ENCODE measurements at places on chromosomes 7 and 10.

DNA sequence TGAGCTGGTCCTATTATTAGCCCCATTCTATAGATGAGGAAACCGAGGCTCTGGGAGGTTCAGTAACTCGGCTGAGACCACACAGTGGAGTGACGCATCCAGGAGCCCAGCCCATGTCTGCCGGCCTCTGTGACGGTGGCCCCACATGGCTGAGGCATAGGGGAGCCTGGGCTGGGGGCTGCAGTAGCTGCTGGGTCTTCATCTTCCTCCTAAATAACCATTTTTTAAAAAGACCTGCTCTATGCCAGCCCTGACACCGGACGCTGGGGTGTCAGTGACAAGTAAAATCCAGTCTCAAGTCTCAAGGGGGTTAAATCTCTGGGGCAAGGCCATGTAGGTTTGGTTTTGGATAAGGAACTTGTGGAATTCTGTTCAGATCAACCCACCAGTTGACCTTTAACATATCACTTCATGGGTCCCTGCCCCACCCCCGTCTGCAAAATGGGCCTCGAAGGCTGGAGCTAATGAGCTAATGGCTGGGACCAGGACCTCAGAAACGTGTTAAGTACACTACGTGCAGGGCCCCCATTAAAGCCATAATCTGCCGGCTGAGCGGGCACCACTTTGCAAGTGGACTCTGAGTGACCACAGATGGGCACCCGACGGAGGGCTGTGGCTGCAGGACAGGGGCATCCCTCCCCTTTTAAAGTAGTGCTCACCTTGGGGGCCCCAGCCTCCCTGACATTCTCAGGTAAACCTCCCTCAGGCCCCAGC, 136.5 kb upstream of the UNC5B start:
- DNase-seq: no peak

- DNase-seq: no peak
Observed at GRCh38 chr7:20019757-20020432, 197.3 kb downstream of the MACC1 start.

DNA sequence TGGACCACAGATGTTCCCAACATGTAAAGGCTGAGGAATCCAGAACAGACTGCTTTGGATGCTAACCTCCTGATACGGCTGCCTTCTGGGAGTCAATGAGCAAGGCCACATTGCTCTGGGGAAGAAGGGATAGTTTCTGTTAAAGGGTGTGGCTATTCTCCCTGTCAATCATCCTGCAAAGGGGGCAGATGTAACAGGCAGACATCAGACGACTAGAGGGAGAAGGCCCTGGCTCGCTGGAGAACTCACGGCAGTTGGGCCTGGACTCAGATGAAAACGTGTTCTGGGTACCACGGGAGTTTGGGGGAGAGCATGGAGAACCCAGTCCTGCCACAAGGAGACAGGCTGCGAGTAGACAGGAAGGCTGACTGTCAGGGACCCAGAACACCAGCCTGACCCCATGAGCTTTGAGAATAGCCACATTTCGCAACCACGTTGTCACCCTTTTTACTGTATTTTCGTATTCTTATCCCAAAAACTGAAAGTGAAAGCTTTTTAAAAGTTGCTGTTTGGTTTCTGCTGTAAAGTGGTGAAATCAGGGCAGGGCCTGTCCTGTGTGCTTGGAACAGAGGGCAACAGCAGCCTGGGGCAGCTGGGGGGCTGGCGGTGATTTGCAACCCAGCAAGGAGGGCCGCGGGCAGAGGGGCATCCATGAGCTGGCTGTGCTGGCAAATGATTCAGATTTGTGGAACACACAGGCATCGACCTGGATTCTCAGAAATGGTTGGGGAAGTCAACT, 95.3 kb downstream of the MYOF start:
- no peak for DNase-seq

GRCh38 chr10:86942441-86943315, 14.7 kb downstream of the MMRN2 start:
- DNase-seq: no peak

GRCh38 chr10:98028168-98028770, 2.2 kb downstream of the CRTAC1 start:
- DNase-seq: peak; percentile 24

DNA sequence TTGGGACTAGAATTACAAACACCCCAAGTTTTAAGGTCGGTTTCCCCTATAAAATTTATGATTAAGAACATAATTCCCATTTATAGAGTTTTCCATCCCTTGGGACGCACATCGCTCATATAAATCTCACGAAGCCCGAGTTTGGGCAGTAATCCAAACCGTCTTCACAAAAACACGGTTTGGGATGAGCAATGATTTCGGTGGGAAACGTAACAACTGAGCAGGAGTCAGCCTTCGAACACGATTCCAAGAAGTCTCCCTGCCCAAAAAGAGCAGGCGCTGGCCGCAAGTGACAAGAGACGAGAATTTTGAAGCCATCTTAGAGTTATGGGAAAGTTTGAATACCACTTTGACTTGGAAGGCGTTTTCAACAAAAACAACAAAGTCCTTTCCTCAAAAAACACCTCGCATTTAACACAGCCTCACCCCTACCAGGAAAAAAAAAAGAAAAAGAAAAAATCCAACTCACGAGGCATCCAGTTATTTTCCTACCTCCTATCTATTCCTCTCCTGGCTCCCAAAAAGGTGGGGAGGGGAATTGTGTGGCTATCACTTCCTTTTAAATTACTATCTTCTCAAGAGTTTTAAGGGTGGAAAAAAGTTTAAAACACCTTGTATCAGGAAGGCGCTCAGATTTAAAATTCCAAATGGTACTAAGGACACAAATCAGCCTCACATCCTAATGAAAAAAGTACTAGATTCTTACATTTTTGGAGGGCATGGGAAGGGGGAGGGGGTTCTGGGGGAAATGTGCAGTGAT, 1.6 kb downstream of the SEPHS1 start:
- no peak for DNase-seq

DNA sequence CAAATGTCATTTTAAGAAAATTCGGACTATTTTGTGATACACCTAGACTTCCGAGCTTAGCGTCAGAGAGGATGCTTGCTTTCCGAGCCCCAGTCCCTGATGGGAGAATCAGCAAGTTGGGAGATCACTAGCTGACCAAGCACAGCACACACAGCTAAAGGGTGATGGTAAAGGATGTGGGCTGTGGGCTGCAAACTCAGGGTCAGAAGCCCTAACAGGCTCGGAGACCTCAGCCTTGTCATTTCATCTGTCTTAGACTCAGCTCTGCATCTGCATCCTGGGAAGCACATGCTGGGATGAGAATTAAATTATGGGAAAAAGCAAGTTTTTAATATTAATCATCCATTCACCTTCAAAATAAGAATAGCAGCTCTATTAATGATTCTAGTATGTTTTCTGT, 3.3 kb downstream of the CUBN start:
- DNase-seq: no peak

GRCh38 chr10:112226439-112227248, 43.1 kb upstream of the GPAM start:
- DNase-seq: no peak

GRCh38 chr10:48707472-48707871, 22.8 kb downstream of the WDFY4 start:
- DNase-seq: no peak

DNA sequence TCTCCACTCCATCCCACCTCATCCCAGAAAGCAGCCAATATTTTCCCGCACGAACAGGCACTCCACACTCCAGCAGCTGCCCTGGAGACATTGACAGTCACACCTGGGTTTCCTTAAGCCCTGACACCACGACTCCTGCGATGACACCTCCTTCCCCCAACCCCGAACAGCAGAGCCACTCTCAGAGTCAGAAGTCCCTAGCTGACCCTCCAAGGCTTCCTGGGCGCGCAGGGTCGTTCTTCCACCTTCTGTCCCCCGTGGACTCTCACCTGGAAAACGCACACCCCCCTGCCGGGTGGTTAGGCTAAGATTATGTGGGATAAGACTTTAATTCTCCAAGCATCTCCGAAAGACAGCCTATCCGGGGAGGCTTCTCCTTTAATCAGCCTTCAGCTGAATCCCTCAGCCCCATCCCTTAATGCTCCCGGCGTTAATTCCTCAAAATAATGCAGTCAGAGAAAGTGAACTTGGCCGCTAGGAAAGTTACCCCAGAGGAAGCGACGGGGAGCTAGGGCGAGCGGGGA, 1.1 kb downstream of the DENND11 start:
- DNase-seq: no peak

DNA sequence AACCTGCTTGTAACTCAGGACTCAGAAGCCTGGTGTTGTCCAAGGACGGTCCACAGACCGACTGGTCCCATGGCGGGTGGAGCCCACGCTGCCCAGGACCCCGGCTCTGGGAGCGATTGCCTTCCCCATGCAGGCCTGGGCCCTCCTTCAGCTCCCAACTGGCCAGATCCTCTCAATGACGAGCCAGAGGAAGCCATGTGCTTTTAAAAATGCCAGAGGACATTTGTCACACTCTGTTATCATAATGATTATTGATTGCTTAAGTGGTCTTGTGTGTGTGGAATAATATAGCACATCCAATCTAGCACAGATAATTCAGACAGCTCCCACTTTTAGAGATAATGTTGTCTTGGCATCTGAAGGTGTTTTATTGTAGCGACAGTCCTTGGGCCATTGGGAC, 22.6 kb upstream of the OGDHL start:
- no peak for DNase-seq

DNA sequence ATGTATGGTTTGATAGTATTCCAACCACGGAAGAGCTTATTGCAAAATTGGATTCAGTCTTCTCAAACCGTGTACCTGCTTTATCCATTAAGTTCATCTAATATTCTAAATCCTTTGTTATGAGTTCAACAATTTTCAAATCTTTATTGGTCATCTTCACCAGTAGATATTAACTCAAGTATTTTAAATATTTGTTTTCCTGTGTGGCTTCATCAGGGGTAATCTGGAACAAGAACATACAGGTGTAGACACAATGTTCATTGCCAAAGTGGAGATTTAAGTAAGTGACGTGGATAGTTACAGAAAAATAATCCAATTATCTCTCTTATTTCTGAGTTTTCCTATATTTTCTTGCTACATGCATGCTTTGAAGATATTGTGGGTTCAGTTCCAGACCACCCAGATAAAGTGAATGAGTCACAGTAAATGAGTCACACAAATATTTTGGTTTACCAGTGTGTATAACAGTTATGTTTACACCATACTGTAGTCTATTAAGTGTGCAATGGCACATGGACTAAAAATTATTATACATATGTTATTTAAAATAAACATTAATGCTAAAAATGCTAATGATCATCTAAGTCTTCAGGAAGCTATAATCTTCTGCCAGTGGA, 429.0 kb upstream of the POT1 start:
- no peak for DNase-seq

- no peak for DNase-seq
Observed at GRCh38 chr7:590731-591551, 71.3 kb upstream of the PDGFA start.

DNA sequence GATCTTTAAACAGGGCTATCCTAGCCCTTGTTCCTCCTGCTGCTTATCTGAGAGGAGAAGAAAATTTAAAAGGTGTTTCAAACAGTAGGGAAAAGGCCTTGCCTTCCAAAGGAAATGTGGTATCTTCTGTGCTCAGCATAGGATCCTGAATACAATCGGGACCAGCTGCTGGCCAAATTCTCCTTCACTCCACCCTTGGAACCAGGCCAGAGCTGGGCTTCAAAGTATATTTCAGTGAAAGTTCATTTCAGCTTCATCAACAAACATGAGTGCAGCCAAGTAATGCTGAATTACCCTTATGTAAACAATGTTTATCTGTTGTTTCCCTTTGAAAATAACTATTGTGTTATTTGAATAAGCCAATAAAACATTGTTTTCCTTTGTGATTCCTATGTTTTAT, 146.5 kb upstream of the MEOX2 start:
- no peak for DNase-seq

DNA sequence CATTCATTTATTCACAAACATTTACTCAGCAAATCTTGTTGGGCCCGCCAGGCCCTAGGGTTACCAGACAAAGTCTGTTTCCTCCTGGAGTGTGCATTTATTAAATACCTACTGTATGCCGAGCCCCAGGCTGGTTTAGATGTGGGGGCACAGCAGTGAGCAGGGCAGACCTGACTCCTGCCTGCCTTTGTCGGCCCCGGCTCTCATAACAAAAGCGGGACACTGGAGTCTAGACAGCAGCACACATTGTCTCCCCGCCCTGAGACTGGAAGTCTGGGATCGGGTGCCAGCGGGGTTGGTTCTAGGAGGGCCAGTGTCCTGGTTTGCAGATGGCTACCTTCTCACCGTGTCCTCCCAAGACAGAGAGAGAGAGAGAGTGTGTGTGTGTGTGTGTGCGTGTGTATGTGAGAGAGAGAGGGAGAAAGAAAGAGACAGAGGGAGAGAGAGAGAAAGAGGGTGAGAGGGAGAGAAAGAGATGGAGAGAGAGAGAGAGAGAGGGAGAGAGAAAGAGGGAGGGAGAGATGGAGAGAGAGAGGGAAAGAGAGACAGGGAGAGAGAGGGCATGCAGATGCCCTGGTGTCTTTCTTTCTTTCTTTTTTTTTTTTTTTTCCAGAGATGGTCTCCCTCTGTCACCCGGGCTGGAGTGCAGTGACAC, 25.9 kb downstream of the ELFN1 start:
- no peak for DNase-seq

DNA sequence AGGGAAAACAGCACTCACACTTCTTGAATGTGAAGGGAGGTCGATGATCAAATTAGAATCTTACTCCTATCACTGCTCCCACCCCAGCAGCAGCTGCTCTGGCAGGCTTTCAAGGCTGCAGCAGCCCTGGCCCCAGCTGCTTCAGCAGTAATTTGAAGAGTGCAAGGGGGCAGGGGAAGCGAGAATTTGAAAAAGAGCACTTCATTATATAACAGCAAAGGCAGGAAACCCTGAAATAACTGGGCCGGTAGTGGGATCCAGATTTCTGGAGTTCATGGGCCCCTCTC, 44.9 kb downstream of the MYPN start:
- no peak for DNase-seq

DNA sequence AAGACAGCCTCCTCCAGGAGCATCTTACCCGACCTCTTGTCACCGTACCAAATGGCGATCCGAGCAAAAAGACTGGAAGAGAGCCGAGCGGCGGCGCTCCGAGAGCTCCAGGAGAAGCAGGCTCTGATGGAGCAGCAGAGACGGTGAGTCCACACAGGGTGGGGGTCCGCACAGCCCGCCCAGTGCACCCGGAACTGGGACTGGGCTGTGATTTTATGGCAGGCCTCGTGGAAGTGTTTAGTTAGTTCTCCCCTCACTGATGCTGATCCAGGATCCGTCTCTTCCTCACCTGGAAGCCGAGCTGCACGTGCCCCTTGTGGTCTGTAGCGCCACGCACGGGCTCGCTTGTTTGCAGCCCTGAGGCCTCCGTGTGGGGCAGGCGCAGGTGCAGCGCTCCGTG, 19.6 kb downstream of the LRRC27 start:
- DNase-seq: no peak

GRCh38 chr10:74824900-74825370, 1.5 kb upstream of the KAT6B start:
- DNase-seq: peak; percentile 37

DNA sequence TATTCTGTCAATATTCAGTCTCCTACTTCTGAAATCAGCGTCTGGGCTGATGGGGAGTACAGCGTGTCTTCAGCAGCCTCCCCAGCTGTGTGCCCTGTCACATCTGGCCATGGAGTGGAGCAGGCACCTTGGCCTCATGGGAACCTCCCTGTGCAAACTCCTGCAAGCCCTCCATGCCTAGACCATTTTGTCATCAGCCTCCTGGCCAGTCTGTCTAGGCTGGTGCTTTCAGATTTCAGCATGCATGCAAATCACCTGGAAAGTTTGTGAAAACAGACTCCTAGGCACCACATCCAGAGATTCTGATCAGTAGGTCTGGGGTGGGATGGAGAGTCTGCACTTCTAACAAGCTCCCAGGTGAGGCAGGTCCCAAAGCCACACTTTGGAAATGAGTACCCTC, 26.2 kb upstream of the CCSER2 start:
- no peak for DNase-seq

Data from stimulated activated naive CD4-positive, alpha-beta T cell (primary cell).